ENCODE measurements at places on chromosomes 2 and 18.

DNA sequence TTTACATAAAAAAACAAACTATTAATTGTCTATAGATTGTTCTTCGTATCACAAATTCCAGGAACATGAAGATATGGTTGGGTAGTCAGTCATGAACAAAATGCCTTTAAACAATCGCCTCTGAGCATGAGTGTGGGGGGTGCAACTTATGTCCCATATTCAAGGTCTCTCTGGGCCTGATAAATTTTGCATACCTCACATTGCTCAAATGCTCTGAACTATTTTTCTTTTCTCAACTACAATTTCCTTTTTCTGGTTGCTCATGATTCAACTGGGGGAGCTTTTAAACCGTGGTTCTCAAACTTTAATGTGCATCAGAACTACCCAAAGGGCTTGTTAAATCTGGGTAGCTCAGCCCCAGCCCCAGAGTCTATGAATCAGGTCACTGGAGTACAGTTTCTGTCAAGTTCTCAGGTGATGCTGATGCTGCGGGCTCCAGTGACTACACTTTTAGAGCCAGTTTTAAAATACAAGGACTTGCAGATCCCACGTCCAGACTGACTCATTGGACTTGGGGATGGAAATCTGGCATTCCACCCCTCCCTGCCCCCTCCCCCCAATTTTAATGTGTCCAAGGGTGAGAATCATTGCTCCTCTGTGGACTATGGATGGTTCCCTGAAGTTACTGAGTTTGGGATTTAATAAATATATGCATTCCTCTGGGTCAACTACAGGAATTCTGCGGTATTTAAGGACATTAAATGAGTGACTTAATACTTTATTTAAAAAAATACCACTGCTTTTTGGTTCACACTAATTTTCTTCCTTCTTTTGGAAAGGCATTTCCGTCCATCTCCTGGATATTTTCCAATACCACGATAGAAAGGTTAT is 1.5 kb upstream of the GPD2 start:
- no peak for DNase-seq

DNA sequence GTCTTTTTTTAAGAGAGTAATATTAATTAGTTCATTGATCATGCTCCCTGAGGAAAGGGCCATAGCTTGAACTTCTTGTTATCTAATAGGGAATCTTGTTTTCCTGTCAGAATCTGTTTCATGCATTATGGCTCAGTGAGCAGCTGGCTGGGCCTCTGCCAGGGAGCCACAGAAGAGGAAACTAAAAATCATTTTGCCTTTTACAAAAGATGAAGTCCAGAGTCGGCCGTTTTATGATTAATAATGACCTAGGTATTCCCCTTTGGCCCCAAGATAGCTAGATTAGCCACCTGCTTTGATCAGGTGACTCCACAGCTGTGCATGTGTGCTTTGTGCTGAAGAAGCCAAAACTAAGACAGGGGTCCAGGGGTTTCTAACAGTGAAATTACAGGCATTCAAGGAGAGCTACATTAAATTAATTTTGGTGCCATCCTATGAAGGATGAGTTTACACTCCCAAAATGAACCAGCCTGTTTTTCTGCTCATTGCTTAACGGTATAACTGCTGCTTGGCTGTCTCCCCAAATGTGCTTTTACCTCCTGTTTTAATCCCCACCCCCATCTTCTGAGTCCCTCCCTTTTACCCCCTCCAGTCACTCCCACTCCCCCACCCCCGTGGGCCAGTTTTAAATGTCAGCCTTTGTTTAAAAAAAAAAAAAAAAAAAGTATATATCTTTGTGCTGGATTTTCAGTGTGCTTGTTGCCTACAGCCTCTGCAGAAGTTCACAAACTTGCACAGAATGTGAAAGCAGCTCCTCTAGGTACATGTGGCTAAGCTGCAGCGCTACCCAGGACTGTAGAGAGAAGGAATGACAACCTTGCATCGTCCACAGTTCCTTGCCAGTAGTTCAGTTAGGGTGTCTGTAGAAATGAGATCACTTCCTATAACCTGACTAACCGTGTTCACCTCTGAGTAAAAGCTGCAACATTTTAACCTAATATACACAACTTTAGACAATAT is 93.1 kb downstream of the CABLES1 start:
- no peak for DNase-seq

GRCh38 chr18:11984091-11984490 is 2.8 kb downstream of the IMPA2 start:
- no peak for DNase-seq

DNA sequence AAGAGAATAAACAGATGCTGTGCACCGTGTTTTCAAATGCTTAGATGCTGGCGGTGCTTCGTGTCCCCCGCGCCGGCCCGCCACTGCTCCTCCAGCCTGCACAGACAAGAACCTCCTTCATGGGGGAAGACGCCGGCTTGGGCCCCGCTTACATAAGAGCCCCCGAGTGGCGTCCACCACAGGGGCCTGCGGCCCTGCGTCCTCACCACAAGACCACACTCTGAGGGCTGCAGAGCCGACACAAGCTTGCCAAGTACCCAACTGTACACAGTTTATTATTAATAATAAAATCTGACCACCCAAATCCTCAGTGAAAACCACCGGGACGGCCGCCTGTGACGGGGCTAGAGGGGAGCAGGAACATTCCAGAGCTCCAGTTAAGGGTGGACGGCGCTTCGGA is 232.2 kb downstream of the HDAC4 start:
- no peak for DNase-seq

DNA sequence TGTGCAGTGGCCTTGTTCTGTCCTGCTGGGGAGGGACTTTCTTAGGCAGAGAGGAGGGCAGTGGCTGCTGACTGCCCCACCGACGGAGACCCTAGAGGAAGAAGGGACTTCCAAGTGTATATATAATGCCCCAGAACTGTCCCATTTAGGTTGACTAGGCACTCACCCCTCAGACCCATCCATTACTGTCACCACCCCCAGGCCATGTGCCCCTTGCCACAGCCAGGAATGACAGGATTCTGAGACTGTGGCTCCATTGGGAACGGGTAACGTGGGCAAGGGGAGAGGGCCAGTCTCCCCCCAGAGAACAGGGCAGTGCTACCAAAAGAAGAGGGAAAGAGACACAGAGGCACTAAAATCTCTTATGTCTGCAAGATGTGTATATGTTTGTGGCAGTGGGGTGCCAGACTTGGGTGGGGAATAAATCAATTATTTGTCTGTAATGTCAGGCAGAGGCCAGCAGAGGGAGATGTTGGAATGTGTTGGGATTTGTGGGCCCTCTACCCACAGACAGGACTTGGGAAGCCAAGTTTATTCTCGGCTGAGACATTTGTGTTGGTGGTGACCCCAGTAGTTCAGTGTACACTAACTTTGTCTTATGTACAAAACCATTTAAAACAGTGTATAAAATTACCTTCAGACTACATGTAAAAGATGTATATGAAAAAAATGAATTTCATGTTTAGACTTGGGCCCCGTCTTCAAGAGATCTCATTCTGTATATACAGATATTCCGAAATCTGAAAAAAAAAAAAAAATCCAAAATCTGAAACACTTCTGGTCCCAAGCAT is 24.0 kb upstream of the TMEM37 start:
- DNase-seq, result peak; percentile 73

GRCh38 chr2:121197369-121198091 is 87.5 kb downstream of the TFCP2L1 start:
- no peak for DNase-seq

DNA sequence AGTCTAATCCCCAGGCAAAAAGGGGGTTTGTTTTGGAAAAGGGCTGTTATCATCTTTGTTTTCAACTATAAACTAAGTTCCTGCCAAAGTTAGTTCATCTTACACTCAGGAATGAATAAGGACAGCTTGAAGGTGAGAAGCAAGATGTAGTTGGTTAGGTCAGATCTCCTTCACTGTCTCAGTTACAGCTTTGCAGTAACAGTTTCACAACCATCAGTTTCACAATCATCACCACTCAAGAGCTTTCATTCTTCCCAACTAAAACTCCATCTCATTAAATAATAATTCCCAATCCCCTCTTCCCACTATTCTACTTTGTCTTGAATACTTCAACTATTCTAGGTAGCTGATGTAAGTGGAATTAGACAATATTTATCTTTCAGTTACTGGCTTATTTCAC is 200.9 kb downstream of the NYAP2 start:
- DNase-seq, result no peak

DNA sequence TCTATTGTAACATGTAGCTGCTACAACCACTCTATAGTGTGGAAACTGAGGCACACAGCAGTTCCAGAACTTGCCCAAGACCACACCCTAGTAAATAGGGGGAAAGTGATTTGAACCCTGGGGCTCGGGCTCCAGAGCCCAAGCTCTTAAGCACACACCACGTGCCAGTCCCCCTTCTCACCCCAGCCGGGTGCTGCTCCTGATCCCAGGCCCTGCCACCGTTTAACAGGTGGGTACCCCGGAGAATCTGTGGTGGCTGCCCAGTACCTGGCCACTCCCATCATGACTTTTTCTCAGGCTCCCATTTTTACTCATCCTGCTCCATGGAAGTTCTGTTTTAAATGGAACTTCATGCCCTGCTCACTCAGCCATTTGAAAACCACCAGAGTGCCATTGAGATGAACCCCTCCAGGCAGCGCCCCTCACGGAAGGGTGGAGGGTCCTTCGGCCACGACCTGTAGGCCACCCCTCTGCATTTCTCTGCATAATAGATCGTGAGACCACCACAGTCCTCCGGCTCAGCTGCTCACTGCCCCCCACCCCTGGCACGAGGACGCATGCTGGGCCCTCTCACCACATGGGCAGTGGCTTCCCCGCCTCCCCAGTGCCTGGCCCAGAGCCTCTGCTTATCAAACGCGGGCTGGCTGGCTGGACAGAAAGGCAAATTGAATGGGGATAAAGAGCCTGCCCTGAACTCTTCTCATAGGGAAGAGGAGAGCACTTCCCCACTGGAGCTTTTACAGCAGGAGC is 42.1 kb downstream of the TMEM37 start:
- no peak for DNase-seq

DNA sequence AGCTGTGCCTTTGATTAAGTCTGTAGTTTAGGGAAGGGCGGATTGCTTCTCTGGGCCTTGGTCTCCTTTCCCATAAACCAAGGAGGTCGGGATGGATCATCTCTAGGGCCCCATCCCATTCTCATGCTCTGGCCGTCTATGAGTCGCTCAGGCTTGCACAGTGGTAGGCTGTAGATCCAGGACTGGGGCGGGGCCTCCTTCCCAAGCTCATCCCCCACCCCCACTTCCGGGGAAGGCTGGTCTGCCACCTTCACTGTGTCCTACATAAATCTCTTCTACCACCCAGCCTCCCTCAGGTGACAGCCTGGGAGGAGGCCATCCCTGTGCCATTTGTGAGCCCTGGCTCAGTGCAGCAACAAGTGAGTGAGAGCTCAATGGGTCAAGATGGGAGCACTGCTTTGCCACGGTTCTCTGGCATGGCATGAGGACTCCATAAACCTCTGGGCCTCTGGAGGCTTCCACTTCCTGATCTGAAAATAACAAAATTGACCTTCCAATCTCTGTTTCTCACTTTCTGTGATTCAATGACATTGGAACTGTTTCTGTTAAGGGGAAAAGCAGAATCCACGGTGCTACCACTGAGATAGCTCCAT is 68.5 kb downstream of the SUMO1 start:
- no peak for DNase-seq

- no peak for DNase-seq
Observed at GRCh38 chr2:169047256-169048250, 16.4 kb upstream of the ABCB11 start.

DNA sequence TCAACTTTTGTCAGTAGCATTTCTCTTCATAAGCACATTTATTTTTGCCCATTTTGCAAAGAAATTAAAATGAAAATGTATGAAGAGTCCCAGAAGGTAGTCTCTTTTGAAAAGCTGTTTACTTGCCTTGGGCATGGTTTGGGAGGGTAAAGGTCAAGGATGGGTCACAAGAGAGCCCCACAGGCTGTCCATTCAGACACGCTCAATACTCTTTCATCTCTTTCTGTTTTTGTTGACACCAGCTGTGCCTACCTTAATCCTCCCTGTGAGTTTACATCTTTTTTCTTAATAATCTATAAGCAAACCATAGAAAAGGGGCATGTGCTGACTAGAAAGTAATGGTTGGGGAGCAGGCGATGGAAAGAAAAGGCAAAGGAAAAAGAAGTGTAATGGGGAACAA is 49.6 kb upstream of the KLF7 start:
- no peak for DNase-seq

DNA sequence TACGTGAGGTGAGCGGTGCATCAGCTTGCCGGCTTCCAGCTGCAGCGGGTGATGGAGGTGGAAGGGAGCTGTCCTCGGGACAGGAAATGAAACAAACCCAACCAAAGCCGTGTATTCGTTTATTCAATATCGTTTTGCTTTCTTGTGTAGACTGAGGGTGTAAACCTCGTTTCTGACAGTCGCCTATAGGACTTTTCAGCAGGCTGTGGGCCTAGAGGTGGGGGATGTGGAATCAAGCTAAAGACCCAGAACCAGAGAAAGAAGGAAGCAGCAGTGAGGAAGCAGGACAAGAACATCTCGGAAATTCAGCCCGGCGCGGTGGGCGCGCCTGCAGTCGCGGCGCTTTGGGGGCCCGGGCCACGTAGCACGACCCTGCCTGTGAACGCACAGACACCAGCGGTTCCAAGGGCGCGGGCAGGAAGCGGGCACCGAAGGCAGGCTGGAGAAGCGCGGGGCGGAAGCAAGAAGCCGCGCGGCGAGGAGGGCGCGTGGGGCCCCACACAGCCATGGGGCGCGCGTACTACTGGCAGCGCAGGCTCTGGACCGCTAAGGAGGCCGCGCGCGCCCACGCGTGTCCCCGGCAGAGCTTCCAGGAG is 755 bp upstream of the ATP9B start:
- no peak for DNase-seq

GRCh38 chr2:124533226-124533954 is 508.3 kb downstream of the CNTNAP5 start:
- DNase-seq, result no peak

DNA sequence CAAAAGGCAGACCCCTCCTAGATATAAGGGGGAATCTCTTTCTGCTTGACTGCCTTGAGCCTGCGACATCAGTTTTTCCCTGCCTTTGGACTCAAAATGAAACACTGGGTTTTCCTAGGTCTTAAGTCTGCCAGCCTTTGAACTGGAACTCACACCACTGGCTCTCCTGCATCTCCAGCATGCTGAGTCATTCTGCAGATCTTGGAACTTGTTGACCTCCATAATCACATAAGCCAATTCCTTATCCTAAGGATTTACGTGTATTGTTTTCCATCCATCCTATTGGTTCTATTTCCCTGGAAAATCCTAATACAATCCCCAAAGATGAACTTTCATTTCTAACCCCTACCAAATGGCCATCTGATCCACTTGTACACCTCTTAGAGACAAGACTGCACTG is 88.0 kb downstream of the AFF3 start:
- DNase-seq, result no peak

DNA sequence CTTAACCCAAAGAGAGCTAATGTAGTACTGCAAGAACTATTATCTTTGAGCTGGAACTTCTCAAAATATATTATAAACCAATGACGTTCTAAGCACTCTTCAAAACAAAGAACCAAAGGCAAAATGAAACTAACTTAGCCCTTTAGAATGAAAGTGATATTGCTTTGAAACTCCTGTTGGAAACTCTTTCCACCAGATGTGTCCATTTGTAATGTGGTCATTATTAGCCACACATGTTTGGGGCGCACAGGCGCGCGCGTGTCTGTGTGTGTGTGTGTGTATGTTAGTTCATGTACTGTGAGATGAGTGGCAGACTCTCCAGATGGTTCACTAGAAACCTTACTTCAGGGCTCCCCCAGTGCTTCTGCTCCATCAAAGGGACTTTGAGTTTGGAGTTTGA is 323.4 kb downstream of the BCL11A start:
- no peak for DNase-seq

Measured in Caco-2 (cell line).